COLO829 (cell line): ENCODE measurements at places on chromosomes 2 and 18.
A peak's percentile ranks its signal among the peaks of the same experiment; 100 is the strongest.

DNA sequence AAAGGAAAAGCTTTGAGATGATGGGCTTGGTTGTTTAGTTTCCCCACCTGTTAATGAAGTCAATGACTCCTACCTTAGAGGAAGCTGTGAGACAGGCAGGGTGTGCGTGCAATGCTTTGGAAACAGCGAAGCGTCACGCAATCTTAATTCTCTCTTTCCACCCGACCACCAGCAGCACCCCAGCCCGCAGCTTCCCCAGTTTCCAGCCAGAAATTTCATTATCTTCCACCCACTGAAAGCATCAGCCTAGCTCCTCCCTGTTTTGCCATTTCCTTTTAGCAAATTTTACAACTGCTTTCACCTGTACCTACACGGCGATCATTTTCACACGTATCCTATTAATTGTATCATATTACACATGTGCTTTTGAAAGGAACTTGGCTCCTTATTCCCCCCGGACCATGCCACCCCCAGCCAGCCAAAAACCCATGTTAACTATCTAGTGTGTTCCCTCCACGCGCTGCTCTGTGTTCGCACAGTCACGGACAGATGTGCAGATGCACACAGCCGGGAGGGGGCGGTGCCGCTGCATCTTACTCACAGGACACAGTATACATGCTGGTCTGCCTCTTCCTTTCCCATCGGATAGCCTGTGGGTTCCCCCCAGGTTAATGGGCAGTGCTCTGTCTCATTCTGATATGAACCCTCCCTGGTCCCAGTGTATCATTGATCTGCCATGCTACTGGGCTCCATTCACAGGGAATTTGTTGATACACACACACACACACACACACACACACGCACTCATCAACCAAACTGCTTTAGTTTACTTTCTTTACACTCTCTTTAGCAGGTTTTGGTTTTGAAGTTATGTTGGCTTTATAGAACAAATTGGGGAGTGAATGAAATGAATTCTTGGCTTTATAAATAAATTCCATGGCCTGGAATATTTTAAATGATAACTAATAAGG, 22.4 kb downstream of the CYP27C1 start:
- peak; percentile 54 for DNase-seq

- DNase-seq: no peak
Observed at GRCh38 chr2:155070489-155070888, 372.0 kb downstream of the KCNJ3 start.

DNA sequence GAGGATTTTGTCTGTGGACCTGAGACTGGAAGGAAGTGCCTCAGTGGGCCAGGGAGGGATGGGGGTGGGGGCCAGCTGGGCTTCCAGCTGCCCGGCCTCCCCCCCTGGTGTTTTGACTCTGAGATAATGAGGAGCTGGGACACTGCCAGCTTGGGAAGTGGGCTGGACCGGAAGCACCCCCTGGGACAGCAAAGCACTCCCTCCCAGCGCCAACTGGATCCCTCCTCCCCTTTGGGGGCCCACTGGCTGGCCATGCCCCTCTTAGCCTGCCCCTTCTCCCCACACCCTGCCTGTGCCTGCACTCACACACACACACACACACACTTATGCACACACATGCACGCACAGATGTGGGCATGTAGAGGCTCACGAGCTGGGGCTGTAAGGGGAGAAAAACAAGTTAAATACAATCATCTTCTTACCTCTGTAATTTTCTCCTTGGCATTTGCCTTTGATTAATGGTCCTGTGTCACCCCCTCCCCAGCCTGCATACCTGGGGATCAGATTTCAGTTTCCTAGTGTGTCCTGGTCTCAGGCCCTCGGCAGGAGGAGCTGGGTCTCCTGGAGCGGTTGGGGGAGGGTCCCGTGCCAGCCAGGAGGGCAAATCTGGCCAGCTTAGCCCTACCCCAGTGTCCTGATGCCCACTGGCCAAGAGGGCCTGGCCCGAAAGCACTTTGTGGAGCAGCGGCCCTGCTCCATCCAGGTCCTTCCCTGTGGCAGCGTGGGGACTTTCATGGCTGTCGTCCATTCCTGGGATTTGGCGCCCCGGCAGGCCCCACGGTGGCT, 3.6 kb downstream of the ITM2C start:
- no peak for DNase-seq

GRCh38 chr2:10331027-10331701, 28.5 kb downstream of the HPCAL1 start:
- DNase-seq: no peak

DNA sequence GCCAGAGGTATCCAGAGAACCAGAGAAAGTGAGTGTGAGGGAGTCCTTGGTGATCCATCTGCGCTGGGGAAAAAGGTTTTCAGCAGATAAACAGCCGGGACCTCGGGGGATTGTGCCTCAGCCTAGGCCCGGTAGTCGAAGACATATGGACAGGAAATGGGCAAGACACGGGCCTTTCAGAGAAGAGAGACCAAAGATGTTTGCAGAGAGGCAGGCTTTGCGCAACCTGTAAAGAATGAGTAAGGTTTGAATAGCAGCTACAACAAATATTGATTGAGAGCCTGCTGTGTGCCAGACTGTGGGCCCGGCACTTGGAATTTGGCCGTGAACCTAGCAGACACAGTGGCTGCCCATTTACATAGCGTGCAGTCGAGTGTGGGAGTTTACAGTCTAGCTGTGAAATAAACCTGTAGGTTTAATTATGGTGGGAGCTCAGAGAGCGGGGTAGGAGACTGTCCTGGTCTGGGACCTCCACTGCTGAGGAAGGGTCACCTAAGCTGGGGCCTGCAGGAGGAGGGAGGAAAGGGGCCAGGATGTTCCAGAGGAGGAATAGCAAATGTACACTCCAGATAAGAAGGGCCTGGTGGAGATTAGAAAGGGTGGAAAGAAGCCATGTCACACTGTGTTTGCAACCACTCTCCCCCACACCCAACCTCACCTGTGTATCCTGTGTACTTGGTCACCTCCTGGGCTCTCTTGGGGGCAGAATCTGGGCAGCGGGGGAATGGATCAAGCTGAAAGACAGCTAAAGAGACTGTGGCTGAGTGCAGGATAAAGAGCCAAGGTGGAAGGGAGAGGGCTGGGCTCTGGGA, 3.0 kb downstream of the SH2D6 start:
- no peak for DNase-seq

DNA sequence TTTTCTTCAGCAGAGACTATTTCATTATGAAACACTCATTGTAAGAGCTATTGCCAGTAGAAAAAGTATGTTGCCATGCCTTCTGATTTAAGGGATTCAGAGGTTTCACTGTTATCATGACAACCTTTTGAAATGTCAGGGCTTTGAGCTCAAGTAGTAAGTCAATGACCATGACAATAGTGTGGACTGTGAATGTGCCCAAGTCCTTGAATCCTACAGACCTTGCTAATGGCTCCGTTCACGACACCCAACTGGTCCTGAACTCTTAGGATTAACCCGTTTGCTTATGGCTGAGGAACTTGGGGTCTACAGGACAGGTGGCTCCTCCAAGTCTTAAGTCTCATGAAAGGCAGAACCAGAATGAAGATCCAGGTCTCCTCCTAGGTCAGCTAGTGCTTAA, 17.6 kb upstream of the KIDINS220 start:
- no peak for DNase-seq

- no peak for DNase-seq
Observed at GRCh38 chr2:203673933-203674332, 32.5 kb upstream of the CD28 start.

DNA sequence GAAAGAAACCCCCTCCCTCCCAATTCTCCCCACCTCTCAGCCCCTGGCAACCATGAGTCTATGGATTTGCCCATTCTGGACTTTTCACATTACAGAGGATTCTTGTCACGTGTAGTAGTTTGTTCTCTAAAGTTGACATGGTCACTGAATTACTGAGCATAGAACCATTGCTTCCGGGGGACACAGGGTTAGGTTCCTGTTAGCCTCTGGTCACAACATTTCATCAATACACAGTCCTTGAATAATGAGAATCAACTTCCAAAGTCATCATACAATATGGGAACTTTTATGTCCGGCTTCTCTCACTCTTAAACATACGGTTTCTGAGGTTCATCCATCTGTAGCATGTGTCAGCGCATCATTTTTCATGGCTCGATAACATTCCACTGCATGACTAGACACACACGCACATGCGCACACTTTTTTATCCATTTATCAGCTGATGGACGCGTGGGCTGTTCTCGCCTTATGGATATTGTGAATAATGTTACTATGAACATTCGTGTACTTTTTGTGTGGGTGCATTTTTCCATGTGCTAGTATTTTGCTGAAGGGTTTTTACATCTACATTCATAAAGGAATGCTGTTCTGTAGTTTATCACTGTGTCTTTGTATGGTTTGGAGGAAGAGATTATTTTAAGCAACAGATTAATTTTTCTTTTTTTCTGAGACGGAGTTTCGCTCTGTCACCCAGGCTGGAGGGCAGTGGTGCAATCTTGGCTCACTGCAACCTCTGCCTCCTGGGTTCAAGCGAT, 48.1 kb downstream of the PARD6G start:
- DNase-seq: peak; percentile 17

GRCh38 chr2:67619204-67619603, 222.1 kb downstream of the ETAA1 start:
- DNase-seq: no peak

GRCh38 chr2:106847366-106847765, 38.6 kb downstream of the ST6GAL2 start:
- DNase-seq: no peak

GRCh38 chr2:73908689-73909652, 16.2 kb downstream of the ACTG2 start:
- no peak for DNase-seq

DNA sequence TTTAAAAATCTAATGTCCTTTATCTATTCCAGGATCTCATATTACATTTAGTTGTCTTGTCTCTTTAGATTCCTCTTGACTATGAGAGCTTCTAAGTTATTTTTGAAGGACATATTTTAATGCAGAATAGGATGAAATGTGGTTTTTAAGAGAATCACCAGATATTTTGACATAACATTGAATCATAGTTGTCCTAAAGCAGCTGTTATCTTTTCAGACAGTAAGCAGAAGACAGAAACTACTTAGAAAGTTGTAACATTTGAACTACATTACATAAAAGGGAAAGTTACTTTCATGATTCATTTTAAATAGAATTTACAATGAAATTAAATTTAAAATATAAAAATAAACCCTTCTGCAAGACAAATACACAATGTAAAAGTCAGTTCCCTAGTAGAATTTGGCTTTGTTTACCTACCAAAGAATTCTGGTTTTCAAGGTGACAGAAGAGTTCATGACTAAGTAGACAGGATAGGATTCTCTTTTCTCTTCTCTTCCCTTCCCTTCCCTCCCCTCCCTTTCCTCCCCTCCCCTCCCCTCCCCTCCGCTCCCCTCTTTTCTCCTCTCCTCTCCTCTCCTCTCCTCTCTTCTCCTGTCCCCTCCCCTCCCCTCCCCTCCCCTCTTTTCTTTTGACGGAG, 186.0 kb downstream of the DIS3L2 start:
- no peak for DNase-seq

DNA sequence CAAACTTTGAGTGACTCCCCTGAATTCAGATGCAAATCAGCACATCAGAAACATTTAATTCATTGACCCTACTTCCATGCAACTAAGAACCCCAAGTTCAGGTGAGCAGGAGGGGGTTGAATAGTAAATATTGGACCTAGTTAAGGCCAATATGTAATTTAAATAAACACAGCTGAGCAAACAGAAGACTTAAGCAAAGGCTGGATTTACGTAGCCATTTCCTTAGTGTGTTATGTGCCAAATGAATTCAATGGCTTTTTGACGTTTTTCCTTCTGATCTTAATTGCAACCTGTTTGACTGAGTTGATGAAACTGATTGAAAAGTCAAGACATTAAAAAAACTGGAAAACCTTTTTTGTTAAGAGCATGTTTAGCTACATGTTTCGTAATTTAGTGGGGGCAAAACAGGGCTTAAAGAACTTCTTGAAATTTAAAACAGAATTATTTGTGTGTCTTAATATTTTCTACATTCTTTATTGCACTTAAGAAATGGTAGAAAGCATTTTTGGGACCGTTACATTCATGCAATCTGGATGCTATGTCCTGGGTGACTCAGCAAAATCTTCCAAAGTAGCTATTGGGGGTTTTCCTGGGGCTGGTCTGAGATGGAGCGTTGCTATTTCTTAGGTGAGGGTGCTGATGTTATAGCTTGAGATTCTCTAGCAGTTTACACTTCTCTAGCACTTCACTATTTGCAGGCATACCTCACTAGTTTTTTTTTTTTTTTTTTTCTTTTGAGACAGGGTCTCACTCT, 25.5 kb upstream of the KCNE4 start:
- no peak for DNase-seq

DNA sequence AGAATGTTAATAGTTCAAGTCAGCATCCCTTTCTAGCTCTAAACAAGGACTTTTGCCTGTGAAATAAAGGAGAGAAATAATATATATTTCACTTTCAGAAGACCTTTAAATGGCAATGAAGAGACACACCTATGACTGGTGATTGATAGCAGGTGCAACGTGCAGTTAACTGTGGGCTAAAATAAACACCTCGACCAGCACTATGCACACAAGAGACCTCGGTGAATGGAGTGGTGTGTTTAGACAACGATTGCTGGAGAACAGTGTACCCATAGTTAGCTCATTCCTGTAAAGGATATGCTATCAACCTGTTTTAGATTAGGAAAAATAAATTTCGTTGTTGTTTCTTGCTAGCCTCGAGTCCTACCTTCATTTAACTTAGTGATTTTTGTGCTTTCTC, 143.4 kb downstream of the NR4A2 start:
- DNase-seq: no peak

- DNase-seq: no peak
Observed at GRCh38 chr2:36702781-36703180, 6.3 kb downstream of the VIT start.

- DNase-seq: no peak
Observed at GRCh38 chr18:26262156-26262555, 35.9 kb downstream of the TAF4B start.

GRCh38 chr2:71834796-71835195, 312.9 kb downstream of the CYP26B1 start:
- no peak for DNase-seq

DNA sequence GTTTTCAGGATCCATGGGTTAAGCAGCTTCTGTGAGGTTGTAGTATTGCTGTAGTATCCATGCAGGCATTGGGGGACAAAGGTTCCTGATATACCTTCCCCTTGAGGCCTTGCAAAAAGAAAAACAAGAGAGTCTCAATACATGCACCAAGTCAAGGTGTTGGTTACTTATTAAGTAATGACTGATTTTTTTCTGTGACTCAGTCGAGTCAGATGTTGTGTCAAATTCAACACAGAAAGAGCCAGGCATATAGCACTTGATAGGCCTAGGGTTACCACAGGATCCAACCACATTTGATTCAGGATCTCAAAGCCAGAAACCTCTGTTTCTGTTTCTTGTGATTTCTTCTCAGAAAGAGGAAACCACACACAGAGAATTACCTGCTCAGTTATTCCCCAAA, 24.9 kb upstream of the CD8A start:
- no peak for DNase-seq
